Islet precursor cell (in vitro differentiated cells): ENCODE measurements at places on chromosomes 11 and 22.
A peak's percentile ranks its signal among the peaks of the same experiment; 100 is the strongest.

- DNase-seq: no peak
These were observed 1482.7 kb downstream of the TBC1D22A start for GRCh38 chr22:48245196-48245485.

GRCh38 chr11:94151903-94152677, 23.4 kb downstream of the PANX1 start:
- peak; percentile 91 for DNase-seq

- peak; percentile 58 for DNase-seq
These were observed 3.6 kb downstream of the RTN4RL2 start for GRCh38 chr11:57463671-57464538.

DNA sequence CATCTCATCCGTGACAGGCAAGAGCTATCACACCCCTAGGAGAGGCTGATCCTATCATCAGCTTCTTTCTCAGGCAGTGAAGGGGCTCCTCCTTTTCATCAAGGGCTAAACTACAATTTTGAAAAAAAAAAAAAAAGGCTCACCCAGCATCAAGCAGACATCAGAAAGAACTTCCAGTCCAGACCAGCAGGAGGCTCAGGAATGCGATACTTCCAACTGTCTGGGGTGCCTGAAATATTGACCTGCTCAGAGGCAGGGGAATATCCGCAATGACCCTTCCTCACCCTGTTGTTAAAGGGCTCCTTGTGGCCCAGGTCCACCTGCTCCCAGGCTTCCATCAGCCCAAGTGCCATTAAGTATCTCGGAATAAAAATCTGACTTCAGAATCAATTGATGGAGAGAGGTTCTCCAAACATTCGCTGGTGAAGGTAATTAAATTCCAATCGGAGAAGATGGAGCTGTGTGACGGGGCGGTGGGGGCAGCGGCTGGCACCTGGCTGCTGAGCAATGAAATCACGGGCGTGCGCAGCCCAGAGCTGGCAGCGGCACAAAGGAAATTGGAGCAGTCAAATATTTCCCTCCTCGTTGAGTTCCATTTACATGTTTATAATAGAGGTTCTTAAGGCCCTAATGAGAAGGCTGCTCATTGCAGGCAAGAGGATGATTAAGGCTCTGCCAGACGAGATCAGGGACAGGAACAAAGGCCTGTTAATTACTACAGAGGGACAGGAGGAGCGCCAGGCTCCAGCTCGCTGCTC, 69.0 kb upstream of the THY1 start:
- DNase-seq: no peak

DNA sequence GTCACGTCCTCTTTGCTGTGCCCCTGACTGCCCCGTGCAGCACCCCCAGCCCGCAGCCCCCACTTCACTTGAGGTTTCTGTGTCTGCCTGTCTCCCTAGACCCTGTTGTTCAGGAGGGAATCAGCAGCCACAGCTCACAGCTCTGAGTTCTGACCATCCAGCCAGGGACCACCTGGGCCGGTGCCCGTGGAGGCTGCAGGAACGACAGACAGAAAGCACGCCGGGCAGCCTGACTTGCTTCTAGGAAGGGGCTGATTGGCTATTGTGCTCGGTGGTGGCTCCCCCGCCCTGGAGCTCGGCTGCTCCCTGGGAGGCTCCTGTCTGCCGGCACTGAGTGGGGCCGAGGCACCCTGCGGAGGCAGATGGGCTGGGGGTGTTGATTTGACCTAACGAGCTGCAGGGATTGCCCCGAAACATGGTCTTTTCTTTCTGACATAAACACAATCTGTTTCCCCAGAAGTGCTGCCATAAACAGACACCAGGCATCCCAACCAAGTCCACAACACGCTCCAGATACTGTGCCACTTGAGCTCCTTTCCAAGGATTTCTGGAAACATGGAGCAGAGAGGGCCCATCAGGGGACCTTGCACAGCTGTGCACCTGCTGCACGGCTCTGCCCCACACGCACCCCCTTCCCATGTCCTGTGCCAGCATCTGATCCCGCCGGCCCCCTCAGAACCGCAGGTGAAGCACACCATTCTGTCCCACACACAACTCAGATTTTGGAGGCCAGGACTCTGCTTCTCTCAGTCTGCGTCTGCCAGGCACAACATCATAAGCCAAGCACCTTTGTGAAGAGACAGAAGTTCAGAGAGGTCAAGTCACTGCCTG, 855.9 kb downstream of the TBC1D22A start:
- DNase-seq: peak; percentile 48

DNA sequence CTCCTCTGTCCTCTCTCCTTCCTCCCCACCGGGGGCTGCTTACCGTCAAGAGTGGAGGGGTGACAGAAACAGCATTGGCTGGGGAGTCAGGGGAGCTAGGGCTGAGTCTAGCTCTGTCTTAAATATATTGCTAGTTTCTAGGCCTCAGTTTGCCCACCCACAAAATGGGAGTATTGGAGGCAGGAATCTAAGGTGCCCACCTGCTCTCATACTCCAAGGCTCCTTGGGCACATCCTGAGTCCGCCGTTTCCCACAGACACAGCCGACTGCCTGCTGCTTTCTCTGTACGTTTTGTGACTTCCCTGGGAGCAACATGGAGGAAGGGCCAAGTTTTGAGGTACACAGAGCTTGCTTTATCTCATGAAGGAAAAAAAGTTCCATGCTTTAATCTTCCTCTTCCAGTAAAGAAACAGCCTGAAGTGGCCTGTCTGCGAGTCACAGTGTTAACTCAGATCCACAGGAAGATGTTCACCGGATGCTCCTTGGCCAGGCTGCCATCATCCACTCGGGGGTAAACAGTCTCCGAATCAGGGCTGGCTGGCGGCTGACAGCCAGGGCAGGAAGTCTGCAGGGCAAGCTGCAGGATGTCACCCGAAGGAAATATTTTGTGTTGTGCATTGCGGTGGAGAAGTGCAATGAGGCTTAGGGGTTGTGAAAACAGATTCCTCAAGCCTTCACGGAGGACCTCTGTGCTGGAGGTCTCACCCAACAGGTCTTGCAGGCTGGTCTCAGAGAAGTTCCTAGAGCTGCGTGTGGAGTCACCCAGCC, 11.0 kb upstream of the CERK start:
- DNase-seq: peak; percentile 73

DNA sequence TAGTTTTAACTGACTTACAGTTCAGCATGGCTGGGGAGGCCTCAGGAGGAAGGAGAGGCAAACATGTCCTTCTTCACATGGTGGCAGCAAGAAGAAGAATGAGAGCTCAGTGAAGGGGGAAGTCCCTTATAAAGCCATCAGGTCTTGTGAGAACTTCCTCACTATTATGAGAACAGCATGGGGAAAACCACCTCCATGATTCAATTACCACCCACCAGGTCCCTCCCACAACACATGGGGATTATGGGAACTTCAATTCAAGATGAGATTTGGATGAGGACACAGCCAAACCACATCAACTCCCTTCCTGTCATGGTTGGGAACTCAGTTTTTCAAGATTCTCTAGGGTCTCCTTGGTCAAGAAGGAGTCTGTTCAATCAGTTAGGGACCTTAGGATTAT, 432.9 kb upstream of the CNTN5 start:
- no peak for DNase-seq
